GF-D8 (cell line): ENCODE measurements at places on chromosomes 16 and 17.
A peak's percentile ranks its signal among the peaks of the same experiment; 100 is the strongest.

DNA sequence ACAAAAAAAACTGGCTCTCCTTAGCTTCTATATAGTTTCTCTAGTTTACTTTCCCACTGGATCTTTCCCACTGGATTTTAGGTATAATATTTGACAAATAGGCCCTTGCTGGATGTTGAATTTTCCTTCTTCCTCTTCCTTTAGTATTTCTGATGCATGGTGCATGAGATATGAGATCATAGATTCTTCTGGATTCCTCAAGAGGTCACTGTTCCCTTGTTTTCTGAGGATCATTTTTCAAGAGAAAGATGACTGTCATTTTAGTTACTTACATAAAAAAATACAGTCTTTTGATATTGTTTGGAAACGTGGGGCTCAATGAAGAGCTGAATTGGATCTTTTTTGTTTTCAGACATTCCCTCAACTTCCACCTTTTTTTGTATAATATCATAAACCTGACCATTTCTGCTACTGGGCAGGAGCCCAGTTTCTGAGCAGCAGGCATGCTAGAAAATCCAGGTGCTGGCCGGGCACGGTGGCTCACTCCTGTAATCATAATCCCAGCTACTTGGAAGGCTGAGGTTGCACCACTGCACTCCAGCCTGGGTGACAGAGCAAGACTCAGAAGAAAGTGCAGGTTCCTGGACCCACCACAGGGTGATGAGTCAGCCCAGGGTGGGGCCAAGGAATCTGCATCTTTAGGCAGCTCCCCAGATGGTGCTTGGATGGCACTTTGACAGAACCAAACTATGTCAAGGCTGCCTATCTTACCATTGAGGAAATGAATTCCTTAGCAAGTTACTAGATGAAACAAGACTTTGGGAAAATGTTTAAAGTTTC is 70.3 kb downstream of the SDR42E1 start:
- DNase-seq = no peak

DNA sequence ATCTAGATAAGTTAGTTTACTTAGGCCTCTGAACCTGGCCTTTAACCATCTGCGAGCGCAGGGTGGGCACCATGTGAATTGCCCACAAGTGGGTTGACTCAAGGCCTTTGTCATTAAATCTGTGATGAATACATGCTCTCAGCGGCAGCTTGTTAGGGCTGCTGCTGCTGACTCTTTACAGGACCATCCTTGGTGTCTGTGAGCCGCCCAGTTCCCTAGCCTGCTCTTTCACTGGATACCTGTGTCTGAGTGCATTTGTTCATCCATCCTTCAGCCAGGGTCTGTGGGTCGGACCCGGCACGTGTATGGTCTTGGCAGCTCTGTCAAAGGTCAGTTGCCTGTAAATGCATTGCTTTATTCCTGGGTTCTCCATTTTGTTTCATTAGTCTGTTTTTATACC is 321.3 kb downstream of the CNTNAP4 start:
- no peak for DNase-seq

DNA sequence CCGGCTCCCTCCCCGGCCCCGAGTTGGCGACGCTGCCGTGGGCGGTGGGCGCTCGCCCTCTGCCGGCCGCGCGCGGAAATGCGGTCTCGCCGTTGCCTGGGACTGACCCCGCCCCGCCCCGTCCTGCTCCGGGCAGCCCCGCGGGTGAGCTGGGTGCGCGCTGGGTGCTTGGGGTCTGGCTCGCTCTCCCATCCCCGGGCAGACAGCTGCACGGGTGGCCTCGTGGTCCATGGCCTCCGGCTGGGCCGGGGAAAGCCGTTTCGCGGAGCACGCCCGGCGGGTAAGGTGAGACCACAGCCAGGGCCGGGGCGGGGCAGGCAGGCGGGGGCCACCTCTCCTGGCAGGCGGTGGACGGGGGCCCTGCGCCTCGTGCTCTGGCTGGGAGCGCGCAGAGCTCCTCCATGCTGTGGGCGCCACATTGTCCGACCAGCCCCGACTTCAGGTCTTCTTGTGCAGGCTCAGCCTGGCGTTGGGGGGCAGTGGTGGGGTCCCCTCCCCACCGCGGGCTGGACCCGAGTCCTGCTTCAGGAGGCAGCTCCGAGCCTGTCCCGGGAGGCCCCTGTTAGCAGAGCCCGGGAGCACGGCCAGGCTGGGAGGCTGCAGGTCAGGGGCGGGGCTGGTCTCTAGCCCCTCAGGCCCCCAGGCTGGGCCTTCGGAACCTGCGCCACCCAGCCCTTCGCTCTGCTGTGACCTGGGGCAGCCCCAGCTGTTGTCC is 7.0 kb upstream of the C1QTNF8 start:
- no peak for DNase-seq

DNA sequence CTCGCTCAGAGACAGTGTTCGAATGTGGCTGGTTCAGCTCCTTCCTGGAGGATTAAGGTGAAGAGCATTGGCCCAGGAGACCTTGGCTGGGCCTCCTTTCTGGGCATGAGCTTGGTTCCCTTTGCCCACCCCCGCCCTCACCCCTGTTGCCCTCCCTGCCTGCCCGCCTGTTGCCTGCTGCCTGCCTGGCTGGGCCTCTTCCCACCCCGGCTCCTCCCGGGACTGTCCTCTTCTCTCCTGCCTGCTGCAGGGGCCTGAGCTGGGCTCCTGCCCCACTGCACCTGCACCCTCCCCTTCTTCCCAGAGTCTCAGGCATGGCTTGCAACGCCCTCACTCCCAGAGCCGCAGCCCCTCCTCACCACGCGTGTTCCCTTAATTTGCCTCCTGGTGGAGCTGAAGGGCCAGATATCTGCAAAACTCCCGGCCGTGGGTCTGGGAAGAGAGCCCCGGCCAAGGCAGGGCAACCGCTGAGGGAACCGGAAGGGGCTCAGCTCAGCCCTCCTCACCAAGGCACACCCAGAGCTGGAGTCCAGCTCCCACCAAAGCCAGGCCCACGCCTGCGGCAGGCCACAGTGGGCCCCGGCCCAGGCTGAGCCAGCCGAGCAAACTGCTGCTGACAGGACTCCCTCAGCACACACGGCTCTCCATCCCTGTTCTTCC is 31.2 kb downstream of the MNT start:
- DNase-seq = peak; percentile 23

DNA sequence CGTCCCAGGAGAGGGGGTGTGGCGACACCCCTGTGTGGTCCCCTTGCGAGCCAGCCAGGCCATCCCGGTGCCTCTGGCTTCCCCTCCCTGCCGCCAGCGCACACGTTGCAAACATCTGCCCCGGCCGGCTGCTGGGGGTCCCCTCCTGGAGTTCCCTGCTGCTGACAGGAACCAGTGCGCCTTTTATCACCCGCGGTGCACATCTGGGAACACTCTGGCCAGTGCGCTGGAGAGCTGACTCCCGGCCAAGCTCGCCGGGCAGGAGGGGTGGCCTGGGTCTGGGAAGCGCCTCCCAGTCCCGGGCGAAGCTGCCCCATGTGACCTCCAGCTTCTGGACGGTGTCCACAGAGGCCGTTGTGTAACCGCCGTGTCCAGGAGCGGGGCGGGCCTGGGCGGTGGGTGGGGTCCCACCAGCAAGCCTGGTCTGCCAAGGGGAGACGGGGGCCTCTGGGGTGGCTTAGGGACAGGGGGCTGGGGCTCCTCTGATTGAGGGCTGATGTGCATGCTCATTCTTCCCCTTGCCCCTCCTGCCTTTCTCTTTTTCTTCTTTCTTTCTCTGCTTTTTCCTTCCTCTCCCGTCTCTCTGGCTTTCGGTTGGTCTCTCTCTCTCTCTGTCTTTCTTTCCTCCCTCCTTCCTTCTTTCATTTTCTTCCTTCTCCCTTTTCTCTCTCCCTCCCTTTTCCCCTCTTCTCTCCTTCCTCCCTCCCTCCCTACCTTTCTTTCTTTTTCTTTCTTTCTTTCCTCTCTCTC is 25.2 kb upstream of the CIBAR2 start:
- no peak for DNase-seq

GRCh38 chr17:31085563-31085962 is 9.2 kb upstream of the NF1 start:
- no peak for DNase-seq

- no peak for DNase-seq
These were observed 19.4 kb upstream of the SLC38A10 start for GRCh38 chr17:81314398-81315081.

- no peak for DNase-seq
These were observed 91.3 kb downstream of the SNX29 start for GRCh38 chr16:12067714-12068401.

DNA sequence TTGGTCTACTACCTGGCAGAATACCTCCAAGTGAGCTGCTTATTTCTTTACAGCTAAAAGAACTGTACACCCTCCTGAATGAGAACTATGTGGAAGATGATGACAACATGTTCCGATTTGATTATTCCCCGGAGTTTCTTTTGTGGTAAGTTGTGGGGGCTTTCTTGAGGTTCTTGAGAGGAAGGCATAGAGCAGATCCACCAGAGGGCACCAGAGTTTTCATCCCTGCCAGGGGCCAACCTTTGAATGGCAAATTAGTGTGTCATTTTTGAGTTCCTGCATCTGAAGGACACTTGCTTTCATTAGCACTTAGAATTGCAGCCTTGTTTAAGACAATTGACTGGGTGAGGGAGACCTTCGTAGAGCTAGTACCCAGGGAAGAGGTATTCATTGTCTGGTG is 35.0 kb downstream of the NMT1 start:
- DNase-seq = no peak

- no peak for DNase-seq
These were observed 10.9 kb upstream of the KRT24 start for GRCh38 chr17:40714473-40714872.

GRCh38 chr16:79833559-79833958 is 233.0 kb upstream of the MAF start:
- no peak for DNase-seq

GRCh38 chr16:22035153-22035552 is 27.2 kb downstream of the MOSMO start:
- no peak for DNase-seq

DNA sequence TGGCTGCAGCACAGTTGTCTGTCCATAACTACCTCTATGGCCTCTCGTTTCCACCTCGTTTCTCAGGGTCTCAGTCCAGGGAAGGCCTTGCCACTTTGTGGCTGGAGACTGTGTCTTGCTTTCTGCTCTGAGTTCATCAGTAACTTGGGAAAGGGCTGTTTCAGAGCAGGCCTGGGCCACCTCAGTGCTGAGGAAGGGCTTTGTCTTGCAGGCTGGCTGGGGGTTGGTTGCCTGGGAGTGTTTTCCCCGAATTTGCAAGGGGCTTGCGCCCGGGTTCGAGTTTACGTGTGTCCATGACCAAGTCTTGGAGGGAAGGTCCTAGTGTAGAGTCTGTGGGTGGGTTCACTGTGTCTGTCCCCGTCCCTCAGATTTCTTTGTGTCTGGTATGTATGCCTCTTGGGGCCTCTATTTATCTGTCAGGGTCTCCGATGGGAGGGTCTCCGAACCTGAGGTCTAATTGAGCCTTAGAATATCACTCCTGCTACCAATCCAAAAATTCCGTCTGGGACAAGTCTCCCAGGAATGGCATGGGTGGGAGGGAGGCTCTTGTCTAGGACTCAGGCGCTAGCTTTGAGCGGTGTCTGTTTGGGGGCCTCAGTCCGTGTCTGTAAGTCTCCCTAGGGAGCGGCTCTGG is 594 bp upstream of the TGFB1I1 start:
- DNase-seq = no peak

DNA sequence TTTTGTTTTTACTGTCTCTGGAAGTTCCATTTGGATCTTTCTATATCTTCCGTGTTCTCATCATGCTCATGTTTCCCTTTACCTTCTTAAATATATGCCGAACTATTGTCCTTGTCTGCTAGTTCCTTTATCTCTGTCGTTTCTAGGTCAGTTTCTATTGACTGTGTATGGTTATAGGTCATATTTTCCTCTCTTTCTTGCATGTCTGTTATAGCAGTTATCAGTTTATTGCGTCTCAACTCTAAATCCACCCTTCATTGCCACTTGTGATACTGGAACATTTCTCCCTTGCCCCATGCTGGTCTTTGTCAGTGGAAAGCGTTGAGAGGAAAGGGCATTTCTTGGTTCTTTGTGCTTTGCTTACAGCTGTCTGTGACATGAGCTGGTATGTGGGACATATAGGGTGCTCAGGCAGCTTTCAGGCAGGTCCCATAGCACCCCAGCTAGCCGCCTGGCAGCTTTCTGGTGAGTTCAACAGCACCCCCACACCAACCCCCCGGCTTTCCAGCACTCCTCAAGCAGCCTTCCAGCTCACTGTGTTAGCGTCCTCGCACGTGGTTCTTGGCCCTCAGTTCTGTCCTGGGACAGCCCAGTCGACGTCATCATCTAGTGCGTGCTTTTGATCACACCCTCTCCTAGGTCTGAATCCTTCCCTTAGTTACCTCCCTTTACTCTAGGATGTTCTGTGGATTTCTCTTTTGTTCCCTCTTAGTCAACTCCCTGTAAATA is 15.4 kb upstream of the DNASE1 start:
- no peak for DNase-seq

DNA sequence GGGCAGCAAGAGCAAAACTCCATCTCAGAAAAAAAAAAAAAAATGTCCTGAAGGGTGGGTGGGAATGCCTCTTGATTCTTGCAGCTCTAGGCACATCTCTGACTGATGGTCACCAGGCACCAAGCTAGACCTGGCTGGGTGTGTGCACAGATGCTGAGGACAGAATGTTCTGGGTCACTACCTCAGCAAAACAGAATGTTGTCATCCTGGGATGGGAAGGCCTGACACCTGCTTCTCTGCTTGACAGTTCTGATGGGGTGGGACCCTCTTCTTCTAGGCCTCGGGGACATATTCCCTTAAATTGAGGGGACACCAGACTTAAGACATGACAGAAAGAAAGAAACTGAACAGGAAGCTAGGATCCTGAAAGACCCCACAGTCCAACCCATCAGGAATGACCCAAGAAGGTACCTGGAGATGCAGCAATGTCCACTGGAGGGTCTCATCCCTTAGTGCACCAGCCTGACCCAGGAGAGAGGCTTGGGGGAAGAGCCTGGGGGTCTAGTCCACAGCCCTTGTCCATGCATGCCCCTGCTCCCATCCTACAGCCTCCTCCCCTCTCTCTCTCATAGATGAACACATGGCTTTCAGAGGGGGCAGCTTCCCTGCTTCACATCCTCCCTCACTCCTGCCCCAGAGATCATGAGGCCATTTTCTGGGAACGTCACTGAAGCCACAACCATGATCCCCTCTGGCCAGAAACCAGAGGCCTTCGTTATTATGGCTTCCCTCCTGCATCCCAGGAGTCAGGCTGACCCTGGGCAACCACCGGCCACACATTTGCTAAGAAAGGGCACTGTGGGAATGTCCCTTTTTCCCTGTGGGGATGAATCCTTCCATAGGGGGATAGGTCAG is 3.8 kb upstream of the STAT5B start:
- no peak for DNase-seq

DNA sequence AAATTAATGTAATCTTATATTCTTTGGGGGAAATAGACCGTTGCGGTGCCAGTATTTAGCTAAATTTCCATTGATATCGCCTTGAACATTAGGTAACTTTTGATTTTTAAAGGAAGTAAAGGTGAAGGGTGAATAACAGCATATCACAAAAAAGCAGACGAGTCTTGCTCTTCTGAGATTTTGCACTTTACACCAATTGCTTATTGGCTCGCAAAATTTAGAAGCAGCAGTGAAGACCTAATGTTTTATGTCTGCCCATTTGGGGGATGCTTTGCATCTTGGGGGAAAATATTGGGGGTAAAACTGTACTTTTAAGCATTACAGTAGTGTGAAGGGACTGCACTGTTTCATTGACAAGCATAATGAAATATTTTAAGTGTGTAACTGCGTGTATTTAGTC is 934 bp downstream of the MAP2K6 start:
- DNase-seq = no peak

GRCh38 chr17:48054238-48055185 is 6.4 kb downstream of the NFE2L1 start:
- DNase-seq = no peak
